ENCODE measurements at places on chromosomes 2 and 18.

- H3K4me3 ChIP-seq = peak overlapping the region; percentile 16
- H3K27me3 ChIP-seq = no peaks in the 10 kb centered on the region
- H3K36me3 ChIP-seq = no peaks in the 10 kb centered on the region
- H3K27ac ChIP-seq = peak overlapping the region; percentile 44
- no peak for DNase-seq
These were observed 46.8 kb upstream of the ACTR3 start for GRCh38 chr2:113842919-113843736.

DNA sequence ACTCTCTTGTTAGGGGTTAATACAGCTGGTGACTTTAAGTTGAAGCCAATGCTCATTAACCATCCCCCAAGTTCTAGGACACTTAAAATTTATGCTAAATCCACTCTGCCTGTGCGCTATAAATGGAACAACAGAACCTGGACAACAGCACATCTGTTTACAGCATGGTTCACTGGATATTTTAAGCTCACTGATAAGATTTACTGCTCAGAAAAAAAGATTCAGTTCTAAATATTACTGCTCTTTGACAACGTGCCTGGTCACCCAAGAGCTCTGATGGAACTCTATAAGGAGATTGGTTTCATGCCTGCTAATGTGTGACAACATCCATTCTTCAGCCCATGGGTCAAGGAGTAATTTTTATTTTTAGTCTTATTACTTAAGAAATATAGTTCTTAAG, 27.5 kb downstream of the RNF103 start:
- no peaks in the 10 kb centered on the region for H3K4me1 ChIP-seq
- no peaks in the 10 kb centered on the region for H3K27me3 ChIP-seq
- H3K4me3 ChIP-seq = no peak overlapping the region
- H3K27ac ChIP-seq = no peak overlapping the region
- no peaks in the 10 kb centered on the region for H3K36me3 ChIP-seq

- no peak overlapping the region for H3K27ac ChIP-seq
- H3K27me3 ChIP-seq = no peaks in the 10 kb centered on the region
- DNase-seq = no peak
- no peaks in the 10 kb centered on the region for H3K36me3 ChIP-seq
- H3K4me3 ChIP-seq = no peak overlapping the region
These were observed 63.0 kb downstream of the STK25 start for GRCh38 chr2:241445426-241445825.

- H3K27me3 ChIP-seq = no peaks in the 10 kb centered on the region
- H3K4me1 ChIP-seq = no peaks in the 10 kb centered on the region
- DNase-seq = no peak
- no peak overlapping the region for H3K4me3 ChIP-seq
- no peaks in the 10 kb centered on the region for H3K36me3 ChIP-seq
- no peak overlapping the region for H3K27ac ChIP-seq
These were observed 78.3 kb downstream of the POU3F3 start for GRCh38 chr2:104932243-104932642.

DNA sequence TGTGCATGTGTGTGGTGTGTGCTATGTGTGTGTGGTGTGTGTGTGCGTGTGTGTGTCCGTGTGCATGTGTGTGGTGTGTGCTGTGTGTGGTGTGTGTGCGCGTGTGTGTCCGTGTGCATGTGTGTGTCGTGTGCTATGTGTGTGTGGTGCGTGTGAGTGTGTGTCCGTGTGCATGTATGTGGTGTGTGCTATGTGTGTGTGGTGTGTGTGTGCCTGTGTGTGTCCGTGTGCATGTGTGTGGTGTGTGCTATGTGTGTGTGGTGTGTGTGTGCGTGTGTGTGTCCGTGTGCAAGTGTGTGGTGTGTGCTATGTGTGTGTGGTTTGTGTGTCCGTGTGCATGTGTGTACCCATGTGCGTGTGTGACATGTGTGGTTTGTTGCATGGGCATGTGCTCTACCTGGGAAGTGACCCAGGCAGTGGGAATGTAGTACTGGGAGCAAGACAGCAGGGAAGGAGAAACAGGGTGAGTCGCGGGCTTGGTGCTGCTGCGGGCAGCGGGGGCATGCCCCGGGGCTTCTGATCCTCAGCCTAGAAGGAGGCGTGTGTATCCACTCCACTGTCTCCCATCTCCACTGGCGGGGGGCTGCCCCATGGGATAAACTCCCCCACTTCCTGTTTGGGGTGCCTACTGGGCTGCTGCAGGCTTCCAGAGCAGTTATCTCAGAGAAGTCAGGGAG, 7.6 kb upstream of the OTOS start:
- no peak for DNase-seq
- H3K36me3 ChIP-seq = no peaks in the 10 kb centered on the region
- no peaks in the 10 kb centered on the region for H3K4me1 ChIP-seq
- H3K4me3 ChIP-seq = no peak overlapping the region

DNA sequence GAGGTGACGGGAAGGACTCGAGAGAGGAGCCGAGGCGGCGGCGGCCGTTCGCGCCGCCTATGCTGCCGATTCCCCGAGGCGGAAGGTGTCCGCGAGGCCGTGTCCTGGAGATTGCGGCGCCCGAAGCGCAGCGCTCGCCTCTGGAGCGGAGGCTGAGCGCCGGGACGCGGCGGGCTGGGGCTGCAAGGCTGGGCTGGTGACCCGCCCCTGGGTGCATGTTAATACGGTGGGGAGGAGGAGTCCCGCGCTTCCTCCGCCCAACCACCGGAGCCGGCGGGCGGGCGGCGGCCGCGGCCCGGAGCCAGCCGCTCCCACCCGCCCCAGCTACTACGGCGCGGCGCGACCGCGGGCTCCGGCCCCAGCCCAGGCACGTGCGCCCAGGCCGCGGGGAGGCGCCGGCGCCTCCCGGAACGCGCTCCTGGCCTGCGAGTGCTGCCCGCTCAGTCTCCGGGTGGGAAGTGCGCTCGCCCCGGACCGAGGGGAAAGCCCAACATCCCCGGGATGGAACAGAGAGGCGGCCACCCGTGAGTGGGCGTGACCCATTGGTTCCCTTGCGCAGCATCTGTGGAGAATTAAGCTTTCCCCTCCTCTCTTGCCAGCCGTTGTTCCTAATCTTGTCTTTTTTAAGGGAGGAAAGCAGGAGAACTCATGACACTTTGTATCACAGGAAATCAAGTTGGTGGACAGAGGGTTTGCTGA, at the start of gene DLGAP1:
Gene DLGAP1, minus strand, starts transcription at position 195 of the 699 bp plus-strand sequence.
- H3K27me3 ChIP-seq = peaks cover 23% of the 10 kb centered on the region
- H3K27ac ChIP-seq = no peak within 1 kb of the TSS
- peak; percentile 24 for DNase-seq

GRCh38 chr2:21710031-21710430, 586.3 kb downstream of the TDRD15 start:
- H3K4me3 ChIP-seq = no peak overlapping the region
- no peaks in the 10 kb centered on the region for H3K27me3 ChIP-seq
- DNase-seq = no peak
- H3K4me1 ChIP-seq = no peaks in the 10 kb centered on the region
- H3K36me3 ChIP-seq = no peaks in the 10 kb centered on the region

DNA sequence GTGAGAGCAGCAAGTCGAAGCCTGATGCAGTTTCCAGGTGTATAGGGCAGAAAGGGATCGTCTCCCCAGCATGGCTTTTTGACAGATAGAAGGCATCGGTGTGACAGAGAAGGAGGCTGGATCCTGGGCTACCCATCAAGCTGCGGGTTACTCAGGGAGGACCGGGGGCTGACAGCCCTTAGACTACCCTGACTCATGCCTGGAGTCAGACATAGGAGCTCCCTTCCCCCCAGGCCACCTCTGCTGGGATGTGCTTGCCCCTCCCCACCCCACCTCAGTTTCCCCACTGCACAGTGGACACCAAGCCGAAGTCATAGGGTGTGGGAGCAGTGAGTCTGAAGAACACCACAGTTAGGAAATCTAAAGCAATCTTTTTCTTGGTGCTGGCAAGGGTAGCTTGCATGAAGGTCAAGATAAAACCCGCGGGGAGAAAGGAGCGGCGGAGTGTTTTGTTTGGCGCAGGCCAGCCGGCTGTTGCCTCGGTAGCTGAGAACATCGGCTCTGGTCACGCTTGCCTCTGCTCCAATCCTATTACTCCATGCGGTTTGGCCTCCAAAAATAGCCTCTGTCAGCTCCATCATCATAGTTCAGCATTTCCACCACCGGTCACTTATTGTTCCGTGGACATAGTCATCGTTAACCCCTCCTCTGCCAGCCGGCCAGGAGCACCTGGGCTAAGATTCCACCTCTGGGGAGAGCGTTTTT, 169.2 kb upstream of the GLI2 start:
- peak; percentile 55 for DNase-seq
- no peaks in the 10 kb centered on the region for H3K36me3 ChIP-seq
- no peaks in the 10 kb centered on the region for H3K4me1 ChIP-seq
- peak overlapping the region; percentile 26 for H3K27ac ChIP-seq
- no peak overlapping the region for H3K4me3 ChIP-seq
- H3K27me3 ChIP-seq = no peaks in the 10 kb centered on the region

DNA sequence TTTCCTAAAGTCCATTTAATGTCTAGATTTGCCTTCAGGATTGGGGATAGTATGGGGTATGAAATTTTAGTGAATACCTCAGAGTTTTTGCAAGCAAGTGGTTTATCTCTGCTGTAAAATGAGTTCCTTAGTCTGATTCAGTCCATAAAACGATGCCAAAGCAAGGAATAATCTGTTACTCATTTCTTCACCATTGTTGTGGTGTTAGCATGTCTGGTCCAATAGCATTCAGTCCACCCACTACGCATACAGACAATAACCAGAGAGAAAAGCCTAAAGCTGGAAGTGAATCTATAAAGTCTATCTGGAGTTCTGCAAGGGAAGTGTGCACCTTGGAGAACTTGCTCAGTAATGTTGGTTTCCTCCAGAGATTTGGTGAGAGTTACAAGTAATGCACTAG, 12.9 kb upstream of the DPP4 start:
- H3K36me3 ChIP-seq = no peaks in the 10 kb centered on the region
- no peaks in the 10 kb centered on the region for H3K27me3 ChIP-seq
- no peak for DNase-seq
- no peak overlapping the region for H3K27ac ChIP-seq

GRCh38 chr18:49948975-49949374, 135.6 kb upstream of the ACAA2 start:
- H3K4me3 ChIP-seq = no peak overlapping the region
- no peaks in the 10 kb centered on the region for H3K4me1 ChIP-seq
- no peaks in the 10 kb centered on the region for H3K27me3 ChIP-seq
- DNase-seq = no peak
- H3K36me3 ChIP-seq = no peaks in the 10 kb centered on the region

DNA sequence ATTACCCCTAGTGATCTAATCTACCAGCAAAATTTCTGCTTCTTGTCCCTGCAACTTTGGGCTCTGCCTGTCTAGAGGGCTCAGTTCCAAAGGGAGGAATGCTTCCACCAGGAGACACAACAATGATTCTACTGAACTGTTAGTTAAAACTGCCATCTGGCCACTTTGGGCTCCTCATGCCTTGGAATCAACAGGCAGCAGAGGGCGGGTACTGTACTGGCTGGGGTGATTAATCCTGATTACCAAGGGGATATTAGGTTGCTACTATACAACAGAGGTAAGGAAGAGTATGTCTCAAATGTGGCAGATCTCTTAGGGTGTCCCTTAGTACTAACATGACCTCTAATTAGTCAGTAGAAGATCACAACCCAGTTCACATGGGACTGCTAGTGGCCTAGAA, 21.4 kb downstream of the HADHA start:
- no peak overlapping the region for H3K27ac ChIP-seq
- no peak for DNase-seq
- H3K36me3 ChIP-seq = no peaks in the 10 kb centered on the region
- no peaks in the 10 kb centered on the region for H3K4me1 ChIP-seq
- no peak overlapping the region for H3K4me3 ChIP-seq
- no peaks in the 10 kb centered on the region for H3K27me3 ChIP-seq

- H3K4me1 ChIP-seq = no peaks in the 10 kb centered on the region
- H3K27ac ChIP-seq = no peak overlapping the region
- H3K27me3 ChIP-seq = no peaks in the 10 kb centered on the region
These were observed 1.7 kb upstream of the MAPK4 start for GRCh38 chr18:50558157-50558556.

GRCh38 chr2:198874472-198874858, 583.3 kb downstream of the SATB2 start:
- no peaks in the 10 kb centered on the region for H3K4me1 ChIP-seq
- no peak for DNase-seq
- no peaks in the 10 kb centered on the region for H3K36me3 ChIP-seq
- H3K4me3 ChIP-seq = no peak overlapping the region

GRCh38 chr2:168529900-168530561, 74.0 kb downstream of the CERS6 start:
- H3K27ac ChIP-seq = peak overlapping the region; percentile 15
- H3K4me1 ChIP-seq = no peaks in the 10 kb centered on the region
- H3K4me3 ChIP-seq = no peak overlapping the region
- no peaks in the 10 kb centered on the region for H3K36me3 ChIP-seq

GRCh38 chr2:62136956-62137830, 58.7 kb upstream of the B3GNT2 start:
- no peak overlapping the region for H3K4me3 ChIP-seq
- H3K4me1 ChIP-seq = no peaks in the 10 kb centered on the region
- no peak for DNase-seq
- no peaks in the 10 kb centered on the region for H3K27me3 ChIP-seq

GRCh38 chr18:24315170-24315569, 82.5 kb downstream of the OSBPL1A start:
- no peaks in the 10 kb centered on the region for H3K36me3 ChIP-seq
- no peak overlapping the region for H3K4me3 ChIP-seq
- DNase-seq = no peak
- no peaks in the 10 kb centered on the region for H3K4me1 ChIP-seq

- no peak overlapping the region for H3K4me3 ChIP-seq
- no peak for DNase-seq
- H3K4me1 ChIP-seq = no peaks in the 10 kb centered on the region
- no peaks in the 10 kb centered on the region for H3K36me3 ChIP-seq
These were observed 409.2 kb upstream of the HS6ST1 start for GRCh38 chr2:128727914-128728313.

DNA sequence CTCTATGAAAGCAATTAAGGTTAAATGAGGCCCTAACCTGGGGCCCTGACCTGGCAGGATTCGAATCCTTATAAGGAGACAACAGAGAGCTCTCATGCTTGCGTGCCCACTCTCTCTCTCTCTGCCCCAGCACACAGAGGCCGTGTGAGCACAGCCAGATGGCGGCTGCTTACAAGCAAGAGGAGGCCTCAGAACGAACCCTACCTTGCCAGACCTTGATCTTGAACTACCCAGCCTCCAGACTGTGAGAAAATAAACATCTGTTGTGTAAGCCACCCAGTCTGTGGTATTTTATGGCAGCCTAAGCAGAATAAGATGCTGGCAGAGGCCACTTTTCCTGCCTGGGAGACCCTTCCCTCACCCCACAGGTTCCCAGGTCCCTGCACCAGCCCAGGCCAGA, 5.2 kb upstream of the UBE2F start:
- no peaks in the 10 kb centered on the region for H3K4me1 ChIP-seq
- H3K4me3 ChIP-seq = no peak overlapping the region
- H3K27ac ChIP-seq = no peak overlapping the region
- no peaks in the 10 kb centered on the region for H3K36me3 ChIP-seq
- no peak for DNase-seq

- no peaks in the 10 kb centered on the region for H3K36me3 ChIP-seq
- H3K27ac ChIP-seq = no peak overlapping the region
- H3K4me1 ChIP-seq = no peaks in the 10 kb centered on the region
- no peaks in the 10 kb centered on the region for H3K27me3 ChIP-seq
- H3K4me3 ChIP-seq = no peak overlapping the region
These were observed 161.0 kb downstream of the HDAC4 start for GRCh38 chr2:239239607-239240413.

Measured in breast epithelium (tissue), 4 donors.